ENCODE measurements at places on chromosomes 4 and X.
A peak's percentile ranks its signal among the peaks of the same experiment; 100 is the strongest.

- DNase-seq = peak; percentile 73
Observed at GRCh38 chr4:125316791-125317524, 2.2 kb downstream of the FAT4 start.

GRCh38 chr4:7861440-7861881, 78.2 kb downstream of the AFAP1 start:
- no peak for DNase-seq

DNA sequence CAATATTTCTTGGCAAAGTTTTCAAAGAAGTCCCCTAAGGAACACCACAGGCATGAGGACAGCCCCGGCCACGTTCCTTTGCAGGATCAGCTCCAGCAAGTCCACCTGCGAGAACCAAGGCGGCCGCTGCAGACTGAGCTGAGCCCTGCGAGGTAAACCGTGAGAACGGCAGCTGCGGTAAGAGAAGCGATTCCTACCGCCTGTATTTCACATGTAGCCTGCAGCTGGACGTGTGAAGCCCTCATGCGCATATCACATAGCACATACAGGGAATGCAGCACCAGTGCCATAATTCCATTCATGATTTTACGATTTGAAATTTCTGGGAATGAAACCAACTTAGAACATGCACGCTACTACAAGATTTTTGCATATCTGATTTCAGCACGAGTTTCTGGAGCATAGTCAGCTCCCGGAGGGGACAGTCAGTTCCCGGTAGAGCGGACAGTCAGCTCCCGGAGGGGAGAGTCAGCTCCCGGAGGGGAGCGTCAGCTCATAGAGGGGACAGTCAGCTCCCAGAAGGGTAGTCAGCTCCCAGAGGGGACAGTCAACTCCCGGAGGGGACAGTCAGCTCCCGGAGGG, 41.7 kb downstream of the FGFRL1 start:
- DNase-seq = no peak

DNA sequence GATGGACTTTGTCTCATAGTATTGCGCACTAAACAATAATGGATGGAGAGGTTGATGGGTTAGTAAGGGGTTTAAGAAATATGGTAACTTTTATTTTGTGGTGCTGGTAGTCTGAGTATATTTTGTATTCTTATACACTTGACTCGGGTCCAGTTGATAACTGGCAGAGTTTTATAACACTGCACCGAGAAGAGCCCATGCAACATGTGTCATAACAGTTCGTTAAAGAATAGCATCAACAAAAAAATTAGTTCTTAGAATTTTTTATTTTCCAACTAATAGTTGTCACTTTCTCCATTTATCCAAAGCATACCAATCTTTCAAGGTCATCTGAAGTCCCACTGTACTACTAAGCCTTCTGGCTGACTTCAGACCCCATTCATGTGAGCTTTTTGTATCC, 175.1 kb downstream of the SOWAHB start:
- DNase-seq = no peak

GRCh38 chr4:6676722-6677558, 16.7 kb upstream of the S100P start:
- DNase-seq = no peak

DNA sequence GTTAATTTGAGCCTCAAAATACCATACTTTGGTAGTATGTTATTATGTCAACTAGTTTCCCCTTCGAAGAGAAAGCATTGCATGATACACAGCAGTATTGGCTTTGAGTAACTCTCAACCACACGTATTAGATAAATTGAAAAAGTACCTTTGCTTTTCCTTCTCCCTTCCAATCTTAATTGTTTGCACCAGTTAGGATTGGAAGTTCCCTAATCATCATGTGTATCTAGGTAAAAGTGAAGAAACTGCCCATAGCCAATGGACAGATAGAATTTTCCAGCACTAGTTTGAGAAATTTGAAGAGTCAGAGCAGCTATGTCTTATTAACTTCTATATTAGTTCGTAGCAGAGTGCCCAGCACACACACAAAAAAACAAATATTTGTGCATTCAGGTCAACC, 241.3 kb downstream of the COX7B2 start:
- no peak for DNase-seq

DNA sequence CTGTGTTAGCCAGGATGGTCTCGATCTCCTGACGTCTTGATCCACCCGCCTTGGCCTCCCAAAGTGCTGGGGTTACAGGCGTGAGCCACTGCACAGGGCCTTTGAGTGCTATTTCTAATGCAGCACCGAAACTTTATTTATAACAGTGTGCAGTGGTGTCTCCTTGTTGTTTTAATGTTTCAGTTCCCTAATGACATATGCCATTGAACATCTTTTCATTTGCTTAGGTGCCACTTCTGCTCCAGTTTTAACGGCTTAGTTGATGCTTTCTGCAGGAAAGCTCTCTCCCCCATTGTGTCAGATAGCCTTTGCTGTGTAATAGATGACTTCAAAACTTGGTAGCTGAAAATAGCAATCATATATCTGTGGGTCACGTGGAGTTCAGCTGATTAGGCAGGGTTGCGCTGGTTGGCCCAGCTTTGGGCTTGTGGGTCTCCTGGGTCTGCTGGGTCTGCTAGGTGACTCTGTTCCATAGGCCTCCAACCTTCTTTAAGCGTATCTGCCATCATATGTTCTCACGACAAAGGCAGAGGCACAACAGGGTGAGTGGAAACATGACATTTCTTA, 76.4 kb upstream of the SHISA3 start:
- DNase-seq = no peak

- no peak for DNase-seq
Observed at GRCh38 chrX:129652565-129653169, 2.1 kb downstream of the APLN start.

DNA sequence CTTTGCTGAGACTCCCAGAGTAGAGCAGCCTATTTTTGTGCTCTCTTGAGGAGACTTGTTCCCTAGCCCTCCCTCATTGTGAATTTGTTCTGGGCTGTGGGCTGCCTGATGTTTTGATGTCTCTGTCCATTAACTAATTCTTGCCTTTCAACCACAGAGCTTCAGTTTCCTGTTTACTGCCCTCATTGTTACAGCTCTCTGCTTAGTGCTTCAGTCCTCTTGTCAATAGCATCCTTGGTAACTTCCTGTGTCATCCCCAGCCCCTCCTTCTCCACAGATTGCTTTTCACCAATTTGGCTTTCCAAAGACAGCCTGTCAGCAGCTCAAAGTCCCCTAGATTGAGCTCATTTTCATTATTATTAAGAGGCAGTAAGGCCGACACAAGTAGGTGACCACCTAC, 69.9 kb downstream of the COX7B2 start:
- DNase-seq = no peak

GRCh38 chr4:15373363-15373762, 54.5 kb upstream of the C1QTNF7 start:
- no peak for DNase-seq

DNA sequence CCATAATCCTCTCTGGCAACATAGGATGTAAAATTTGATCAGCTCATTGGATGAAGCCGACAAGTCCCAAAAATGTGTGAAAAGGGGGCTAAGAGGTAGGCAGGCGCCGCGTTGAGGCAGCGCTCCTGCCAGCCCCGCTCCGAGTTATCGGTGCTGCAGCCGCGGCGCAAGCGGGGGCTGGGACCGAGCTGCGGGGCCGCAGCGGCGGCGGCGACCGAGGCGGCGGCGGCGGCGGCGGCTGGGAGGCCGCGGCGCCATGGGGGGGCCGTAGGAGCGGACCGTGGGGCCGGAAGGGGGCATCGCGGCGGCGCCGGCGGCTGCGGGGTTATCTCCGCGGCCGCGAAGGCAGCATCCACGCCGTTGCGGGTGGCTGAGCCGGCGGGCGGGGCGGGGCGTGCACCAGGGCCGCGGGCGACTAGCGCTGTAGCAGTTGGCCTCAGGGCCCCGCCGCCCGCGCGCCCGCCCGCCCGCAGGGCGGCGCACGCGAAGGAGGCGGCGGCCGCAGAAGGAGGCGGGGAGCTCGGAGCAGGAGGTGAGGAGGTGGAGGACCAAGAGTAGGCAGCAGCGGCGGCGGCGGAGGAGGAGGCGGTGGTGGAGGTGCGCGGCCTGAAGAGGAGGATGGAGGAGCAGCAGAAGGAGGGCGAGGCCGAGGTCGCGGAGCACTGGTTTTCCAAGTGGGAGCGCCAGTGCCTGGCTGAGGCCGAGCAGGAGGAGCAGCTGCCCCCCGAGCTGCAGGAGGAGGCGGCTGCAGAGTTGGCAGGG, 126.0 kb upstream of the CXorf66 start:
- DNase-seq = no peak

GRCh38 chr4:24024605-24025004, 134.8 kb upstream of the PPARGC1A start:
- DNase-seq = no peak

- DNase-seq = no peak
Observed at GRCh38 chr4:78510681-78511080, 40.9 kb upstream of the ANXA3 start.

- DNase-seq = peak; percentile 33
Observed at GRCh38 chr4:78079726-78080430, 22.8 kb downstream of the FRAS1 start.

DNA sequence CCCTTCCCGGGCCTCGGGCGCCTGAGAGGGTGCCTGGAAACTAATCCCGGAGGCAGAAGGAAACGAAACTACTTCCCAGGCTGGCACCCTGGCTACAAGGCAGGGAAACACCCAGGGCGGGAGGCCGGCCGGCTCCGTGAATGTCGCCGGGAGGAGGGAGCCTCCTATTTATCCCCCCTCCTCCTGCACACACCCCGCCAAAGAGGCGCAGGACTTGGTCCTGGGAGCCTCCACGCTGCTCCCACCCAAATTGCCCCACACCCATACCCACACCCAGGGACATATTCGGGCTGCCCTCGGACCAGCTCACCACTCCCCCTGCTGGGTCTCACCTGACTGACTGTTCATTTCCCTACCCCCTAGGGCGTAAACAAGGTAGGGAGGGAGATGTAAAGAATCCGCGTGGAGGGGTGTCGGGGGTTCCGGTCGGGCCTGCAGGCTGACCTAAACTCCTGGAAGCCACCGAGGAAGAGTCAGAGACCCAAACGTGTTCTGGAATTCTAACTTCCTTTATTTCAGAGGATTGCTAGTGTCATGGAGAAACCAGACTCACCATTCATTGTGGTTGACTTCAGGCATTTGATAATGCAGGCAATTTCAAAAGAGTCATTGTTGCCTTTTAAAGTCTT, at the start of gene BTC:
BTC (minus strand) TSS at position 142 of the 629 bp plus-strand sequence. CDS start 198 bp downstream, outside the sequence.
- peak; percentile 73 for DNase-seq

DNA sequence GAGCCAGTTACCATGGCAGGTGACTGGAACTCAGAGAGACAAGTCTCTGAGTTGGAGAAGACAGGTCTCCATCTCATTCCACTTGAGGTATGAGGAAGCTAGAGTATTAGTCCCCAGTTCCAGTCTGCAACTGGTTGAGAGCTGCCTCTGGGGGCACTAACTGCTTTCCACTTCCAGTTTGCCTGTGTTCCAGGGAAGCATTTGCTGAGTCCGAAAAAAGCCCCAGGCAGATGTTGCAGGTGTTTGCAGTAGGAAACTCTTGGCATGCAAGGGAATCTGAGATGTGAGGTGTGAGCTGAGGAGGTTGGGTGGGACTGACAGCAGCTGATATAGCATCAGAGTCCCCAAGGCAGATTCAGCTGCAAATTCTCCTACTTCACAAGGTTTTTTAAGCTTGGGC, 272.2 kb upstream of the CASK start:
- DNase-seq = no peak

DNA sequence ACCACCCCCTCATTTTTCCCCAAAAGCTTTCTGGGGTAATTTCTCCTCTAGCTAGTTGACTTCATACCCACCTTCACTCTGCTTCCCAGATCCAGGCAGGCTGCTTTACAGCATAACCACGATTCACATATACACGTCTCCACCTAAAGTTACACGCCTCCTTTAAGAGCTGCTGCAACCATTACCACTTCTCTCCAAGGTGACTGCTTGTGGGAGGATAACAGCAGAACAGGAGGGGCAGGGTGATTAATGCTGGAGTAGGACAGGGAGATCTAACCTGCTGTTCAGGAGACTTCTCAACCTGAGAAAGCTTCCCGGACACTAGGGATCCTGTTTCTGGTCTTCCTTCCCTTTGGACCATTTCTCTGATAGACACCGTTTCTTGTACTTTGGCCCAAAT, 77.4 kb downstream of the MGST2 start:
- DNase-seq = no peak

DNA sequence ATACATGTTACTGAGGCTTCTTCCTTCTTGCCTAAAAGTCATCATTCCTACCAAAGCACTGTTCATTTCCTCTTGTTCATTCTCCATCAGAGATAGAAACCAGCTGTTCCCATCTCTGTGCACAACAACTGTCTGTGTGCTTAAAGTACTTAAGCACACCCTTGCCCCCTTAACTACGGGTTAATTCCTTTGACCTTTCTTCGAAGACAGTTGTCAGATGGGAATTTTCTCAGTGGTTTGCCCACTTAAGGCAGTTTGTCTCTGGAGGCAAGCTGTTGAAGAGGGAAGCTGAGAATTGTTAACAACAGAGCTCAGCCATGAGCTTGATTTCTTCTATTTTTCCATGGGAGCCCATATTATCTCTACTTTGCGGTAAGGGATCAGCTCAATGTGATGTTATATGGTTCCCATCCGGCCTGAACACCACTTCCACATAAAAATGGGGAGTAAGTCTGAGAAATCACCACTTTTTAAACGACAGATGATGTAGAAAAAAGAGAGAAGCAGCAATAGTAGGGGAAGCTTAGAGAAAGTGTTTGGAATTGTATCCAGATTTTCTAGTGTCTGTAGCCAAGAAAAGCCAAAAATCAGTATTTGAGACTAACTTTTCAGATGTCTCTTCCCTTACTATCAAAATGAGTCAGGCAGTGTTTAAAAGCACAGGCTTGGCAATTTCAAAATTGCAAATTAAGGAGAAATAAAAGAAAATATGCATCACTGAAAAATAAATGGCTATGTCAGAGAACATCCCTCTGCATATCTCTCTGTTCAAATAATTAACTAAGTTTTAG, 194.4 kb downstream of the SLIT2 start:
- DNase-seq = no peak

GRCh38 chr4:87005690-87006425, 71.0 kb downstream of the AFF1 start:
- DNase-seq = peak; percentile 20

GRCh38 chr4:73698217-73698616, 42.2 kb upstream of the CXCL8 start:
- DNase-seq = peak; percentile 51

- DNase-seq = no peak
Observed at GRCh38 chrX:115632455-115632854, 71.5 kb downstream of the PLS3 start.

DNA sequence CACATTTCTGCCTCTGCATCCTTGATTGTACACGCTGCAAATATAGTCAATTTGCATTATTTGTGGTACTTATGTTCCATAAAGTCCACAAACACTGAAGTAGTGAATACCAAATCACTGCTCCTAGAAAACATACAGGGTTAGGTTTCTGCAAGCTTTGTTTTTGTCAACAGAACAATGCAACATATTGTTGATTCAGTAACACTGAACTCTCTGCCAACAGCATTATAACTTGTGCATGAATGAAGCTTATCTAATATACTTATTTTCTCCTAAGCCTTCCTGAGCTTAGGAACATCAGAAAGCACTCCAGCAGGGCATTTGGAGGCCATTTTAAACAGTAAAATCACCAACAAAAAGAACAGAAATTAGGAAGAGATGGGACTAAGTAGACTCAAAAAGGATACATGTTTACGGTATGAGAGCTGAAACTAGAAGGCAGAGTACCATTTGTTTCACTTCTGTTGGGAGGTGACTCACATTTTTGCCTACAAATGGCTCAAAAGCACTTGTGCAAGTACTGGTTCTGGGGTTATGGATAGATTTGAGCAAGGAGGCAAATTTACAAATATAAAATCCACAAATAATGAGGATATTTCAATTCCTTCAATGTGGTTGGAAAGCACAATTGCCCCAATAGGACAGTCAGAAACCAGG, 14.1 kb downstream of the COX18 start:
- DNase-seq = no peak

All from WERI-Rb-1 (cell line).